ENCODE measurements at places on chromosomes 1 and 21. TPM values are rescaled to one million over a fixed set of nuclear protein-coding genes. Genes with fewer than 3 reads are reported as not detected.

DNA sequence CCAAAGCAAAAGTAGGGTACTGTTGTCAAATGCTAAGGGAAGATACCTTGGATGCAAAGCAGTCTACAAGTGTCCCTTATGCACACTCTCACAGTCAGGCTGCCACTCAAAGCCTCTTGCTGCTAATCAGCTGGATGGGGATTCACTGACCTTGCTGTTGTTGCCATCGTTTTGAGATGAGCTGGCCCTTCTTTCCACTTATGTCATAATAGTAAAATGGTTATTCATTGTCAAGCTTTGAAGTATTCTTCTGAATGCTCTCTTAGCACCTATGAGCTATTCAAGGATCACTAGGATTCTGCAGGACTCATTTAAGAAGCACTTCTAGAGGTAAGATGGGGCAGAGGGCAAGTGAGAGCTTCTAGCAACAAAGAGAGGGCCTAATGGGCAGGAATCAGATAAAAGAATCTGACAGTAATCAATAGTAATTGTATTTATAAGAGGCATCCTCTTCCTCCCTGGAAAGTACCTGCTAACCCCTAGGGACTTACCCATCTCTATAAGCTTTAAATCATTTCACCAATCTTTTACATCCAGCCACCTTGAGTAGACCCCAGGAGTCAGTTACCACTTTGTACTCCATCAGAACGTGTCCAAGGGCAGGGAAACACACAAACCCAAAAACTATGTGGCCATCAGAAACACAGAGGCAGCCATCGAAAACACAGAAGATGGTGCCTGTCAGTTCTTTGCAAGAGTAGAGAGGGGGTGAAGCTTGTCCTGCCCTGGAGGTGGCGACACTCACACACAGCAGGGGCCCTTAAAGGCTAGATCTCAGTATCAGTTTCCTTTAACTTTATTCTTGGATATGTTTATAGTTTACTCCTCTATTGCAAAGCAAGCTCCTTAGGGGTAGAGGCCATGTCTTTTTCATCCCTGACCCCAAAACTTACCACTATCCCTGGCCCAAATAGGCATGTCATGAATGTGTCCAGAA is 103.7 kb upstream of the NFIA start:
- no peak for DNase-seq

DNA sequence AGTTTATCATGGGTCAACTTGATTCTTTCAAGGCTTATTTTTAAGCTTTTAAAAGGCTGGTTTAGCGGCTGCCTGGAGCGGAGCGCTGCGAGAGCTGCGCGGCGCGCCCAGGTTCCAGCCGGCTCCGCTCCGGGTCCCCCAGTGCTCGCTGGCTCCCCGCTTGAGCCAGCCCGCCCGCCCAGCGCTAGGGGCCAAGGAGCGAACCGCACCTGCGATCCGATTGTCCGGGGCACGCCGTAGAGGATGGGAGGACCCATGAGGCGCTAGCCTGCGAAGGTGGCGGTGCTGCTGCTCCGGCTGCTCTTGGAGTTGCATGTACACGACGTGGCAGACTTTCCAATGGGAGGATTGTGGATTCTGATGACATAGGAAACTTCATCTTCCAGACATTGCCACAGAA is 9.9 kb upstream of the CFHR4 start:
- no peak for DNase-seq

GRCh38 chr21:26835027-26835713 is 10.0 kb downstream of the ADAMTS1 start:
- DNase-seq = no peak

GRCh38 chr1:162035241-162035640 is 11.6 kb upstream of the OLFML2B start:
- DNase-seq = no peak

- no peak for DNase-seq
Measured at GRCh38 chr1:9731051-9731537, 79.6 kb downstream of the PIK3CD start.

GRCh38 chr1:169484683-169485430 is 887 bp downstream of the SLC19A2 start:
- DNase-seq = no peak

DNA sequence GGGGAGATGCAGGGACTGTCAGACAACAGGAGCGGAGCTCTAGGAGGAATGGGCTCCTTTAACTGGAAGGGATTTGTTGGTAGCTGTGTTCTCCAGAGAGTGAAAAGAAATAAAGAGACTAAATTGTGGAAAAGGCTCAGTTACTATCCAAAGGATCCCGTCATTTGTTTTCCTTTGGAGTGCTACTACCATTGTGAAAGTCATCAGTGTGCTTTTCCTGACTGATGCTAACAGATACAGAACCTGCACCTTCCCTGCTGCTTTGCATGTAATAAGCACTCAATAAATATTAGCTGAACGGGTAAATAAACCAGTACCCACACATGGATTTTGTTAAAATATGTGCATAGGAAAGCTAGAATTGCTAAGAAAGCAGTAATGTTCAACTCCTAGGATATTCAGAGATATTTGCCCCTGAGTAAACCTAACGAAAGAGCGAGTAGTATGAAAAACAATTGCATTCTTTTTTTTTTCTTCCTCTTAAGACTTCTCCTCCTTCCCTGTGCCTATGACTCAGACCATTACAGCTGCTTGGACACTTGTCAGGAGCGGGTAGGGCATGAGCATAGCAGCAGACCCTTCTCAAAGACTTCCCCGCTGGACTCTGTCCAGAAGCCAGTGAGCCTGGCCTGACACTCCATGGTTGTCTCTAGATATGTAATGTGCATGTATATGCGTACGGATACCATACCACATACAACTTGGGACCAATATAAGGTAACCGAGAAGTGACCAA is 41.7 kb downstream of the PTGFRN start:
- no peak for DNase-seq

DNA sequence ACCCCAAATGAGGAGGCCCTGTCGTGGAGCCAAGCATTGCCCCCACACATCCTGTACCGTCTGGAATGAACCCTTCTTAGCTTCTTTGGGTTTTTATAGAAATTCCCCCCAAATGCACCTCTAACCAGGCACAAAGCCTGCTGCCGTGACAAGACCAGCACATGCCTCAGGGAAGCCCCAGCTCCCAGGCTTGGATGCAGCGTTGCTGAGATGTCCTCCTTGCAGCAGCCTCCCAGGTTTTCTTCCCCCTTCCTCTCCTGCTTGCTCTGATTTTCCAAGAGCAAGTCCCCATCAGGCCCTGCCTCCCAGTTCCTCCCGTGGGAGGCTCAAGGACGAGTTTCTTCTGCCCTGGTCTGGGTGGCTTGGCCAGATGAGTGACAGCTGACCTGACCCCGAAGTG is 119.0 kb upstream of the VAMP3 start:
- DNase-seq = no peak

- no peak for DNase-seq
Measured at GRCh38 chr21:25862596-25862995, 127.8 kb downstream of the GABPA start.

GRCh38 chr1:192378276-192378675 is 61.5 kb downstream of the RGS21 start:
- DNase-seq = no peak

- no peak for DNase-seq
Measured at GRCh38 chr1:227777646-227778045, 37.8 kb upstream of the PRSS38 start.

DNA sequence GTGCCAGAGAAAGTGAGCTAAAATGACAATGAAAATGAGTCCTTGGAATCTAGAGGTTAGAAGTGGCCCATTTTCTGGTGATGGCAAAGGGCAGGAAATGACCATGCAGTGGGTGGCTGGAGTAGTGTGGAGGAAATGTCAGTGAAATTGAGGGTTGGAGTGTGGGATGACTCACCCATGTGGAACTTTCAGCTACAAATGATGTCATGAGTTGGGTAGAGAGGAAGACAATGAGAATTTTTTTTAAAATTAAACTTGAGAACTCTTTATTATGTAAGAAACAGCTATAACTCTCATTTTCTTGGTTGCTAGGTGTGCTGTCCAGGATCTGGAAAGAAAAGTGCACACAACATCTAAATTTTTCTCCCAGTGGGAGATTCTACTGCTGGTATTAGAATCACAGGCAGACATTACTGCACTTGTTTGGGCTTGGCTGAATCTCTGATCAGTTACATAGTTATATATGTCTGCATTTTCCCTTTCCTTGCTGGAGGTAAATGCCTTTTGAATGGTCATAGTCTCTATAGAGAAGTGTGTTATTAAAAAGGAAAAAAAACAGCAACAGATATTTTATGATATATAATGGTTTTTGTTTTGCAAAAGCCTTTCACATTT is 56.8 kb upstream of the GNG12 start:
- no peak for DNase-seq

DNA sequence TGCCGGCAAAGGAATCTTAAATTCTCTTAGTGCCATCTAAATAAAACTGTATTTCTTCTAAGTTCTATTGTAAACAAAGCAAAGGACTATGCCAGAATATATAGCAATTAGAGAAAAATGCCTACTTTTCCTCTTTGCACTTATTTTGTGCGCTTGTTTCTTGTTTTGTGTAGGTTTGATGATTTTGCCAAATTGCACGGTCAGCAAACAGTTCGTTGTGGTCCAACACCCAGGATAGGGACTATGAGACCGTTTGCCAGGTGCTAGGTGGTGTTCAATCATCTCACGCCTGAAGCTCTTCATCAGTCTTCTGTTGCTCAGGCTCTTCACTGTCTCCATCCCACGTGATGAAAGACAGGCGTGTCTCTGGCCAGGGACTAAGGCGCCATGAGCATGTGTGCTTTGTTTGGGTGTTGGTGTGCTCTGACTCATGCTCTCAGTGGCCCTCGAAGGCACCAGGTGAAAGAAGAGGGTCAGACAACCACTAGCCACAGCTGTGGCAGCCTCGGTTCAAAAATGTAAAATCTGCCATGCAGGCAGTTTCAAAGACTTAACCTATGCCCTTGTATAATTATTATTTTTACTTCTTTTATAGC is 36.9 kb upstream of the KCNE1 start:
- DNase-seq = no peak

GRCh38 chr1:57578099-57578498 is 154.2 kb upstream of the DAB1 start:
- no peak for DNase-seq

- no peak for DNase-seq
Measured at GRCh38 chr1:91511386-91511785, 10.7 kb downstream of the CDC7 start.

GRCh38 chr1:168498956-168499687 is 44.7 kb downstream of the XCL2 start:
- no peak for DNase-seq

- DNase-seq = no peak
Measured at GRCh38 chr1:106233511-106233910, 823.0 kb upstream of the PRMT6 start.

DNA sequence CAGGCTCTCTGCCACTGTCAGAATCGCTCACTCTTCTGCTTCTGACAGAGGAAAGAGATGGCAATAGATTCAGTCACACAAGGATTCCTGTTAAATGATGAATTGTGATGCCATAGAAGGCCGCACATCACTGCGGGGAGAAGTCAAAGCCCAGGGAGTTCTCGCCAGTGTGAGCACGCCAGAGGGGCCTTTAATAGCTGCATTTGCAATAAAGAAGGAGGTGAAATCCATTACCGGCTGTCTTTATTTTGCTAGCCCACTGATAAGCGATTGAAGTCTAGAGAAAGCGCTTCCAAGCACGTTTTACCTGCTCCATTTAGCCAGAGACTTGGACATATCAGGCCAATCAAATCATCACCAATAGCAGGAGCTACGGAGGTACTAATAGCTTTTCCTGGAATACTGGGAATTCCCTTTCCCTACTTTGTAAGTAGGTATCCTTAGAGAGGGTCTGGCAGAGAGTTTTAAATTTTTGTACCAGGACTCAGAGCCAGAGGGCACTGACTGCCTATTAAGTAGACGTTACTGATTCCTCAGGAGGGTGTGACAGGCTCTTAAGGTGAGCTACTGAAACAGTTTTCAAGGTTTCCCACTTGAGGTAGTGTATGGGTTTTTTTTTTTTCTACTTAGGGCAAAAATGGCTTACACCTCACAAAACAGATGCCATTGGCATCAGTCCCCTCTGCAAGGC is 10.2 kb upstream of the TARBP1 start:
- no peak for DNase-seq

GRCh38 chr21:45405271-45405818 is 380 bp downstream of the COL18A1 start:
- DNase-seq = no peak

GRCh38 chr1:243364866-243365265 is 109.0 kb downstream of the SDCCAG8 start:
- DNase-seq = no peak

- no peak for DNase-seq
Measured at GRCh38 chr1:150971583-150972416, 2.8 kb downstream of the CERS2 start.

- no peak for DNase-seq
Measured at GRCh38 chr1:89302697-89303332, 30.2 kb upstream of the GBP5 start.

DNA sequence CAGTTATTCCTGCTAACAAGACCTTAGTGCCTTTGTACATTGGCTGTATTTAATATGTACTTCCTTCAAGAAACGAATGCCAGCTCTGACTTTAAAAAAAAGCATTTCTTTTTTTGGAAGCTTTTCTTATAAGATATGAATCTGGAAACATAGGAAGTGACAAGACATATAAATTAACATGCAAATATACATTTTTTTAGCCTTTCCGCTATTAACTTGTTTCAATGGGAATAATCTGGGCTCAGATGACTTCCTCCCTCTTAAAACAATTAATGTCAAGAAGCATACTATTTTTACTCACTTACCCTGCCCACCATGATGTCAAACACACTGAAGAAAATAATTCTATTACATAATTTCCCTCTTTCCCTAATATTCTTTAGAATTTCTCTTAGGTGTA is 1.4 kb downstream of the DENND1B start:
- DNase-seq = no peak

DNA sequence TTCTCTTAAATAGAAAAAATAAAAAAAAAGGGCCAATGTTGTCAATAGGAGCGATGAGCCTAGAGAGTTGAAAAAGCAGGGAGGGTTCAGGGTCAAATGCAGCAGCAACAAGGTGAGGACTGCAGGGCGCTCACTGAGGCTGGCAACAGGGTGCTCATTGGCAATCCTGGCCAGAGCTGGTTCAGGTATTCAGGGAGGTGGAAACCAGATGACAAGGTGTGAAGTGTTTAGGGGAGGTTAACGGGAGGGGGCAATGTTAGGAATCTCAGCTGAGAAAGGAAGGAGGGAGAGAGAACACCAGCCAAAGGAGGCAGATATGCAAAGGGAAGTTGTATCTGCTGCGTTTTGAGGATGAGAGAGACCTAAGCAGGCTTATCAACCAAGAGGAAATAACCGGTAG is 129.8 kb upstream of the DAB1 start:
- no peak for DNase-seq

GRCh38 chr1:42359466-42359865 is 21.1 kb upstream of the RIMKLA start:
- DNase-seq = no peak

GRCh38 chr1:172400722-172401105 is 19.8 kb upstream of the C1orf105 start:
- DNase-seq = no peak

The RGS5 gene
- 18.6 TPM for total RNA-seq

The NPHS2 gene
- total RNA-seq = not detected

The LGR6 gene
- total RNA-seq = 0.53 TPM

The SLC44A3 gene
- 10.4 TPM for total RNA-seq

The ZBTB8B gene
- total RNA-seq = not detected

The FAM131C gene
- not detected for total RNA-seq

The MYOC gene
- total RNA-seq = 0.38 TPM

Measured in esophagus squamous epithelium (tissue), 5 donors.